ENCODE measurements at places on chromosomes 1 and 21. TPM values are rescaled to one million over a fixed set of nuclear protein-coding genes. Genes with fewer than 3 reads are reported as not detected.

The CHI3L1 gene
- 26.8 TPM for polyA plus RNA-seq

DNA sequence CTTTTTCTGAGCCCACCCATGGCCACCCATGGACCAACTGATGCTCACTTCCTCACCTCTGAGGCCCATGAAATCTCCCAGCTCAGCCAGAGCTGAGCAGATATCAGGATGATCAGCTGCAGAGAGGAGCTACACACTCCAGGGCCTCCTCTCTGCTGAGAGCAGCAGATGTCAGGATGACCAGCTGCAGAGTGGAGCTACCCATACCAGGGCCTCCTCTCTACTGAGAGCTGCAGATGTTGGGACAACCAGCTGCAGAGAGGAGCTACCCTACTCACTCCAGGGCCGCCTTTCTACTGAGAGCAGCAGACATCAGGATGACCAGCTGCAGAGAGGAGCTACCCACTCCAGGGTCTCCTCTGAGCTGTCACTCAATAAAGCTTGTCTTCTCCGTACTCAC, 71.4 kb upstream of the LPGAT1 start:
- no peak for DNase-seq

The PCSK9 gene
- polyA plus RNA-seq: 0.05 TPM

- DNase-seq: no peak
These were observed 175.7 kb downstream of the ZZZ3 start for GRCh38 chr1:77506771-77507170.

- no peak for DNase-seq
These were observed 614.1 kb downstream of the NUF2 start for GRCh38 chr1:163935738-163936374.

The MRAP gene
- polyA plus RNA-seq: 0.09 TPM
